ENCODE measurements at places on chromosomes 11 and 22.

DNA sequence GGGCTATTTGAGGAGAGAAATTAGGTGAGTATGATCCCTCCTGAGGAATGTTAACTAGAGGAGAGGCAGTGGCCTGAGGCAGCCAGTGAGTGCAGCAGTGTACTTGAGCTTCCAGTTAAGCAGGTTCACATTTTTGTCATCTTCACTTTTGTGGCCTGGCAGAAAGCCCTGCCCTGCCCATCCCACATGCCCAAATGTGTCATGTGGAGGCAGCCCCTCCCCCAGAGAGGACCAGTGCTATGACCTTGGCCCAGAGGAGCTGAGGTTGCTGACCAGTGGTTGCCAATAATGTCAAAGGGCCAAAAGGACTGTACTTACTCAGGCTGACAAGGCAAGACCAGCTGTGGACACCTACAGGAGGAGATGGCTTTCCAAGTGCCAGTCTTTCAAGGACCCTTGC lies 17.6 kb upstream of the GRK2 start:
- no peaks in the 10 kb centered on the region for H3K4me1 ChIP-seq
- H3K27ac ChIP-seq, result no peak overlapping the region
- no peak overlapping the region for H3K4me3 ChIP-seq
- no peak for DNase-seq

DNA sequence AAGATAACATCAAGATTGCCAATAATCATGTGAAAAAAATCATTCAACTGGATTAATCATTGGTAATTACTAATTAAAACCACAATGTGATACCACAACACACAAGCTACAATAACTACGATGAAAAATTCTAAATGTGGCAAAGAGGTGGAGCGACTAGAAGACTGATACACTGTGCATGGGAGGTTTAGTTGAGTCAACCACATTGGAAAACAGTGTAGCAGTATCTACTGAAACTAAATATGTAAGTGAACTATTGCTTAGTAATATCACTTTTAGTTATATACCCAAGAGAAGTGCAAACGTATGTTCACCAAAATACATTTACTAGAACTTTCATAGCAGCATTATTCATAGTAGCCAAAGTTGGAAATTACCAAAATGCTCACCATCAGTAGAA lies 359.9 kb downstream of the ETS1 start:
- H3K27me3 ChIP-seq, result no peaks in the 10 kb centered on the region
- no peaks in the 10 kb centered on the region for H3K36me3 ChIP-seq
- peaks cover 11% of the 10 kb centered on the region for H3K4me1 ChIP-seq

DNA sequence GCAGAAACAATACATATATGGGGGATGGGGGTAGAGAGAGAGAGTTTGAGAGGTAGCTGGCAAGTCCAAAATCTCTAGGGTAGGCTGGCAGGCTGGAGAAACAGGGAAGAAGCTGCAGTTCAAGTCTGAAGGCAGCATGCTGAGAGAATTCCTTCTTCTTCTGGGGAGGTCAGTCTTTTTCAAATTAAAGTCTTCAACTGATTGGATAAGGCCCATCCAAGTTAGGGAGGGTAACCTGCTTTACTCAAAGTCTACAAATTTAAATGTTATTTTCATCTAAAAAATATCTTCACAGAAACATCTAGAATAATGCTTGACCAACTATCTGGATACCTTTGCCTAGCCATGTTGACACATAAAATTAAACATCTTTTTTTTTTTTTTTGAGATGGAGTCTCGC lies 2.9 kb upstream of the TREH start:
- H3K36me3 ChIP-seq, result no peaks in the 10 kb centered on the region
- no peaks in the 10 kb centered on the region for H3K27me3 ChIP-seq
- no peaks in the 10 kb centered on the region for H3K4me1 ChIP-seq
- no peak overlapping the region for H3K4me3 ChIP-seq
- DNase-seq, result no peak

GRCh38 chr11:132948252-132948651 lies 584.0 kb downstream of the OPCML start:
- no peak overlapping the region for H3K4me3 ChIP-seq
- DNase-seq, result no peak
- no peaks in the 10 kb centered on the region for H3K27me3 ChIP-seq
- H3K4me1 ChIP-seq, result no peaks in the 10 kb centered on the region
- H3K27ac ChIP-seq, result no peak overlapping the region

DNA sequence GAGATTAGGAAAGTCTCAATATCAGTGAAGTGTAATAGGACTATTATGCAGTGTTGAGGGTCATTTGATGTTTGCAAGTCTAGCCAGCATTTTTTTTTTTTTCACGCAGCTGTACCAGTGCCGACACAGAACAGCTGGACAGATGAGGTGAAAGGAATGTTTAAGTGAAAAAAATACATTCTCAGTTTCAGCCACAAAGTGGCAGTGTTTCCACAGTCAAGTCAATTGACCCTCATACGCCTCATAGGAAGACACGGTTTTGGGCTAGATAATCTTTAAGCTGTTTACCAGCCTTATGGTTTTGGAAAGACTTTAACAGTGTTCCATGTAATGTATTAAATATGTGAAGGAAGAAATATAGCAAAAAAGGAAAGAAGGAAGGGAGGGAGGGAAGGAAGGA lies 349.9 kb upstream of the ANO3 start:
- H3K4me3 ChIP-seq, result no peak overlapping the region
- no peaks in the 10 kb centered on the region for H3K27me3 ChIP-seq
- peaks cover 17% of the 10 kb centered on the region for H3K4me1 ChIP-seq
- H3K36me3 ChIP-seq, result no peaks in the 10 kb centered on the region
- peak overlapping the region; percentile 42 for H3K27ac ChIP-seq

DNA sequence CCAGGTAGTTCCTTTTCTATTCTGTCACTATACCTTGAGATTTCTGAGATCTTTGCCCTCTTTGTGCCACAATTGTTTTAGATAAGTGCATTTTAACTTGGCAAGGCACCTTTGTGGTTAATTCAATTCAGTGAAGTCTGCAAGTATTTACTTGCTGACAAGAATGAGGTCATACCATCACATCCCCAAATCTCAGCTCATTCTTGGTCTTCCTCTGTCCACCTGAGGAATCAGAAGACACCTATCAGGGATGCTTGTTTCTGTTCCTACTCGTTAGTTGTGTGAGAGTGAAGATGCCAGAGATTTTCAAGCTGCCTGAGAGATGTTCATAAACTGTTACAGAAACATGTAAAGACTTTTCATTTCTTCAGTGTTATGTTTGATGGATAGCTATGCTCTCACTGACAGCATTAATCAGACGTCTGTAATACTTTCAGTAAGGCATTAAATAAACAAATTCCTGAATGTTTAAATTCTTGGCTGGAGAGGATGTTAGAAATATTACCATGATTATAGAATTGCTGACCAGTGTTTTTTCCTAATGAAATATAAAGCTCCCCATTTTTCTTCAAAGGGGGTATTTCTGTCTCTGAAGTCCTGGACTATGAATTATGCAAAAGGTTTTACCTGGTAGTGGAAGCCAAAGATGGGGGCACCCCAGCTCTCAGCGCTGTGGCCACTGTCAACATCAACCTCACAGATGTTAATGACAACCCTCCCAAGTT lies 135.0 kb upstream of the MTNR1B start:
- no peak overlapping the region for H3K4me3 ChIP-seq
- no peaks in the 10 kb centered on the region for H3K36me3 ChIP-seq
- no peaks in the 10 kb centered on the region for H3K27me3 ChIP-seq
- H3K27ac ChIP-seq, result no peak overlapping the region

All from B cell (primary cell).